MG63 (cell line): ENCODE measurements at places on chromosomes 12 and 14.
A peak's percentile ranks its signal among the peaks of the same experiment; 100 is the strongest.

DNA sequence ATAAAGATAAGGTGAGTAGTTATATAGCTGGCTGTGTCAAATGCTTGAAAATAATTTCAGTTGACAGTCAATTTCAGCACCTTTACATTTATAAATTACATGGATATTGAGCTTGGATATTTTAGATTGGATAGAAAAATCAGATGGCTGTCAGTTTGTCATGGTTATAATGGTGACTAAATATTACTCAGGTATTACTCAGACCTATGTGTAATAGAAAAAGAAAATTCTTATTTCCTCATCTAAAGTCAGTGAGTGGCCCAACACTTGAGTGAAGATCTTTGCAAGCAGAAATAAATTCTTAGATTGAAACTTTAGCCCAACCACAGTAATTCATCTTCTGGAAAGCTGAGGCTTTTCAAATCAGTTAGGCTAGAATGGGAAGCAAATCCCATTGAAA is 354.4 kb downstream of the NAV3 start:
- no peak for DNase-seq

DNA sequence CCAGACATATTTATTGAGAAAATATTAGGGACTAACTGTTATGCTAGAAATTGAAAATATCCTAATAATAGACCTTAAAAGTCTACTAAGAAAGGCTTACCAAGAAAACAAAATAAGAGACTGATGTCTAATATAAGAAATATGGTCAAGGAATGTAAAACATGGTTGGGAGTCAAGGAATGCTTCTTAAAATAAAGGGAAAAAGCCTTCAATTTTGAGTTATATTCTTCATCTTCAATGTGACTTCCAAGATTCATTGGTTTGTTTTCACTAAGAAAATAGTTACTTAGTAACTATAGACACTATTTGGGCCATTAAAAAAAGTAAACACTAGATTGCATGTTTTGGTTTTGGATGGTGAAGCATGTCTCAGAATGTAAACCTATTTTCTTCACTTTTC is 88.1 kb upstream of the ETV6 start:
- no peak for DNase-seq

- peak; percentile 63 for DNase-seq
Measured at GRCh38 chr14:91417983-91418386, 365 bp upstream of the CCDC88C start.

- no peak for DNase-seq
Measured at GRCh38 chr14:36365766-36366165, 45.3 kb upstream of the MBIP start.

- DNase-seq, result no peak
Measured at GRCh38 chr14:103341250-103342129, 7.5 kb downstream of the EIF5 start.

DNA sequence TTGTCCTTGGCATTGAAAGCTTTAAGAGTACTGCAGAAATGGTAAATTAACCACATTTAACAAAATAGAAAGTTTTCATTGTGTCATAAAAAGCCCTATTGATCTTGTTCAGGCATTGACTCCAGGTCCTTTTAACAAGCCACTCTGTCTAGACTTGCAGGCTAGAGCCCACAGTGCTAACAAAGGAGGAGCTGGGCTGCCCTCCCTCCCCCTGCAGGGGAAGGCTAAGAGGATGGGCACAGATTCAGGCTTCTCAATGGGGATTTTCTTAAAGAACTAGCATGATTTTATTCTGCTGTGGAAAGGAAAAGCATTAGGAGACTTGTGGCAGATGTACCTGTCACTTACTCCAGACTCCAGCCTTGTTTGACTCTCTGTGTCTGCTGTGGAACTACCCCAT is 463.6 kb downstream of the NRXN3 start:
- no peak for DNase-seq

DNA sequence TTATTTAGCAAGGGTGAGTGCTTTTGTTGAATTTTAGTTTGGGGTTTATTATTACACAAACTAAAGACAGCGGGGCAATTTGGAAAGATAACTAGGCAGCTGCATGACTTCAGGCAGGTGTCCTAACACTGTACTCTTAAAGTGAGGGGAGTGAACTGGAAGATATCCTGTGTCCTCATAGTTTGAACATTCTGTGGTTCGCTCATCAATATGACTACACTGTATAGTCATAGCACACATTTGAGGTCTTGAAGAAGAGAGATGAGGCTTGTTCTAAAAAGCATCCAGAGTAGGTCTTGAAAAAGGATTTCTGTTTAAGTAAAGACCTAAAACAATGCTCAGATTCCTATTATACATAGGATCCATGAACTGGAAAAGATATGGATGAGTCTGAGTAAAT is 1.7 kb upstream of the MAP3K9 start:
- DNase-seq, result no peak

GRCh38 chr14:105294142-105294597 is 6.6 kb downstream of the BRF1 start:
- DNase-seq, result no peak

- DNase-seq, result no peak
Measured at GRCh38 chr14:99734406-99735051, 50.4 kb downstream of the CYP46A1 start.

- no peak for DNase-seq
Measured at GRCh38 chr12:558580-558979, 98.8 kb downstream of the B4GALNT3 start.
